ENCODE measurements at places on chromosomes 16 and 17. TPM values are rescaled to one million over a fixed set of nuclear protein-coding genes. Genes with fewer than 3 reads are reported as not detected.
A peak's percentile ranks its signal among the peaks of the same experiment; 100 is the strongest.

The SLFN11 gene
- total RNA-seq, result 33.6 TPM

- peaks cover 12% of the 10 kb centered on the region for H3K4me1 ChIP-seq
- no peak for DNase-seq
- no peaks in the 10 kb centered on the region for H3K27me3 ChIP-seq
- no peaks in the 10 kb centered on the region for H3K36me3 ChIP-seq
These were observed 59.5 kb upstream of the CACNG4 start for GRCh38 chr17:66904760-66905624.

DNA sequence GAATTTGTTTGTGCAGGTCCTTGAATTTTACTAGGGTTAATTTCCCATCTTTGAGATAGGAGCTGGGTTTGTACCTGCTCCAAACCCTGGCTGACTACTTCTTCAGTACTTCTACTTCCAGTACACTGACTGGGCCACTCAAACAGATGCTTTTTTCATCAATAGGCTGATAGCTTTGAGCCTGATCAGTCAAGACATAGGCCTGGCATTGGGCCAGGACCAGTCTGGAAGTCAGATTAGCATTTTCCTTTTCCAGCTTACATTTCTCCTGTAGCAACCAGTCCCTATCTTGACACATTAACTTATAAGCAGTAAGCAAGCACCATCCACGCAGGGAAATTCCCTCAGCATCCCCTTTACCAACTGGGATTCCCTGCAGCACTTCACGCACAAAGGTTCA, 7.5 kb upstream of the TMEM101 start:
- no peaks in the 10 kb centered on the region for H3K4me1 ChIP-seq
- no peaks in the 10 kb centered on the region for H3K27me3 ChIP-seq
- no peak for DNase-seq

DNA sequence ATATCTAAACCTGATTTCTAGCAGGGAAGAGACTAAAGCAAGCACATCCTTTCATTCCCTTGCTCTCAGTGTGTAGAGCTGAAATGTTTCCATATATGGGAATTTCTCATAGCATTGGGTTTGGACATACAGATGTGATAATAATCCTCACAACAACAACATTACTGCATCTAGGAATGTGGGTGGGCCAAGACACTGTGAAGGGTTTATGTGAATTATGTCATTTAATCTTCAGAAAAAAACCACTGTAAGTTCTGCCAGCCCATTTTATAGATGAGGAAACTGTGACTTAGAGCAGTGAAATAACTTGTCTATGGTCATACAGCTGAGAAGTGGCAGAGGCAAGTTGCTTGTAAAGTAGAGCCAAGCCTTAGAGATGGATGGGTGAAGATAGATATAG, 5.2 kb downstream of the OMG start:
- no peaks in the 10 kb centered on the region for H3K27me3 ChIP-seq
- no peaks in the 10 kb centered on the region for H3K4me1 ChIP-seq
- DNase-seq, result no peak
- no peak overlapping the region for H3K4me3 ChIP-seq
- peaks cover 5% of the 10 kb centered on the region for H3K36me3 ChIP-seq

- DNase-seq, result peak; percentile 87
- H3K27ac ChIP-seq, result no peak overlapping the region
- no peak overlapping the region for H3K4me3 ChIP-seq
- no peaks in the 10 kb centered on the region for H3K36me3 ChIP-seq
These were observed 21.5 kb upstream of the KRT19 start for GRCh38 chr17:41549596-41550039.

The ZG16 gene
- not detected for total RNA-seq

GRCh38 chr16:1991135-1991551, 1.4 kb downstream of the SYNGR3 start:
- DNase-seq, result peak; percentile 38
- no peak overlapping the region for H3K27ac ChIP-seq
- peaks cover 30% of the 10 kb centered on the region for H3K27me3 ChIP-seq
- peak overlapping the region; percentile 46 for H3K4me3 ChIP-seq
- H3K36me3 ChIP-seq, result peaks cover 9% of the 10 kb centered on the region

GRCh38 chr16:17294856-17295255, 175.9 kb downstream of the XYLT1 start:
- H3K36me3 ChIP-seq, result no peaks in the 10 kb centered on the region
- no peaks in the 10 kb centered on the region for H3K27me3 ChIP-seq
- no peak for DNase-seq
- no peak overlapping the region for H3K27ac ChIP-seq
- H3K4me1 ChIP-seq, result peaks cover 7% of the 10 kb centered on the region
- no peak overlapping the region for H3K4me3 ChIP-seq

The NPIPA1 gene
- 189 TPM for total RNA-seq

GRCh38 chr17:41666237-41666641, 22.4 kb upstream of the EIF1 start:
- DNase-seq, result peak; percentile 66
- peaks cover 24% of the 10 kb centered on the region for H3K4me1 ChIP-seq
- H3K36me3 ChIP-seq, result no peaks in the 10 kb centered on the region
- H3K27me3 ChIP-seq, result no peaks in the 10 kb centered on the region
- peak overlapping the region; percentile 43 for H3K4me3 ChIP-seq
- peak overlapping the region; percentile 90 for H3K27ac ChIP-seq

- peaks cover 74% of the 10 kb centered on the region for H3K4me1 ChIP-seq
- no peaks in the 10 kb centered on the region for H3K36me3 ChIP-seq
- DNase-seq, result peak; percentile 96
- H3K27me3 ChIP-seq, result no peaks in the 10 kb centered on the region
- peak within 1 kb of the TSS; percentile 91 for H3K4me3 ChIP-seq
These were observed at the start of gene ITGA3 for GRCh38 chr17:50055426-50056216. TSS of gene ITGA3 (plus strand) at chr17:50056110. CDS start at chr17:50056440, 330 bp downstream.

DNA sequence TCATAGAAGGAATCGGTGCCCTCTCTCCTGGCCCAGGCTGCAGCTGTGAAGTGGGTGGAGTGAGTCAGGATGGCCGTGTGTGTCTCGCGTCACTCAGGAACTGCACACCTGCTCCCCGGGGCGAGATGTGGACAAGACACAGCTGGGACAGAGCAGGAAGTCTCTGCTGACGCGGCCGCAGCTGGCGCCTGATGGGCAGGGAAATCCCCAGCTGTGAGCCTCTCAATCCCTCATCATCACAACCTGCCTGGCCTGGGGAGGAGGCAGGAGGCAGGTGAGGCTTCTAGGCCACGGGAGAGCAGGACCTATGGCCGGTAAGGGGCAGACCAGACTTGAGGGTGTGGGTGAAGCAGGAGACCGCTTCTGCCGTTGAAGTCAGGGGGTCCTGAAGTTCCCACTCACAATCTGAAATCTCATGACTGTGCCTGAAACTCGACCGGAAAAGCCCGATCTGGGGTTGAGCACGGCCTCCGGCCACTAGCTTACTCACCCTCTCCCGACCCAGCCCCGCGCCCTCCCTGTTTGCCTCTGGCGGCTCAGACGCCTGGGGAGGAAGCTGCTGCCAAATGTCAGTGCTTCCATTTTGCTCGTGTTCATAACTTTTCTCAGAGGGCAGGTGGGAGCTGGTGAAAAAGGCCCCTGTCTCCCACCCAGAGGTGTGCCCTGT, 1.1 kb upstream of the TRPV3 start:
- no peak overlapping the region for H3K4me3 ChIP-seq

- no peaks in the 10 kb centered on the region for H3K27me3 ChIP-seq
- peaks cover 29% of the 10 kb centered on the region for H3K4me1 ChIP-seq
- peak; percentile 77 for DNase-seq
- peak overlapping the region; percentile 63 for H3K4me3 ChIP-seq
- H3K36me3 ChIP-seq, result no peaks in the 10 kb centered on the region
These were observed 677 bp upstream of the RANGRF start for GRCh38 chr17:8287651-8288335.

DNA sequence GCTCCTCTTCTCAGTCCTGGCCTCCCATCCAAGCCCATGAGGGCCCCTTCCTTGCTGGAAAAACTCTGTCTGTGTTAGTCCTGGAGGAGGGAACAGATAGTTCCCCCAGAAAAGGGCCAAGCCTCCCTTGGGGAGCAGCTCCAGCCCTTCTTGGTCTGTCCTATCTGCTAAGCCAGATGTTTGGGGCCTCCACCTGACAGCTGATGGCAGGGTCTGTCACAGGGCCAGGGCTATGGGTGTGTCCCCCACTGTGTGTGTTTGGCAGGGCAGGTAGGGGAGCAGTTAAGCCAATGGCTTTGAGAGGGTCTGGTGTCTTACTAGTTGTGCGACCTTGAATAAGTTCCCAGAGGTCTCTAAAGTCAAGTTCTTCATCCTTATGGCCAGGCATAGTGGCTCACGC, 13.6 kb upstream of the SLC4A1 start:
- H3K4me1 ChIP-seq, result peaks cover 18% of the 10 kb centered on the region
- H3K4me3 ChIP-seq, result no peak overlapping the region
- no peak for DNase-seq
- no peaks in the 10 kb centered on the region for H3K36me3 ChIP-seq
- H3K27ac ChIP-seq, result no peak overlapping the region
- no peaks in the 10 kb centered on the region for H3K27me3 ChIP-seq

DNA sequence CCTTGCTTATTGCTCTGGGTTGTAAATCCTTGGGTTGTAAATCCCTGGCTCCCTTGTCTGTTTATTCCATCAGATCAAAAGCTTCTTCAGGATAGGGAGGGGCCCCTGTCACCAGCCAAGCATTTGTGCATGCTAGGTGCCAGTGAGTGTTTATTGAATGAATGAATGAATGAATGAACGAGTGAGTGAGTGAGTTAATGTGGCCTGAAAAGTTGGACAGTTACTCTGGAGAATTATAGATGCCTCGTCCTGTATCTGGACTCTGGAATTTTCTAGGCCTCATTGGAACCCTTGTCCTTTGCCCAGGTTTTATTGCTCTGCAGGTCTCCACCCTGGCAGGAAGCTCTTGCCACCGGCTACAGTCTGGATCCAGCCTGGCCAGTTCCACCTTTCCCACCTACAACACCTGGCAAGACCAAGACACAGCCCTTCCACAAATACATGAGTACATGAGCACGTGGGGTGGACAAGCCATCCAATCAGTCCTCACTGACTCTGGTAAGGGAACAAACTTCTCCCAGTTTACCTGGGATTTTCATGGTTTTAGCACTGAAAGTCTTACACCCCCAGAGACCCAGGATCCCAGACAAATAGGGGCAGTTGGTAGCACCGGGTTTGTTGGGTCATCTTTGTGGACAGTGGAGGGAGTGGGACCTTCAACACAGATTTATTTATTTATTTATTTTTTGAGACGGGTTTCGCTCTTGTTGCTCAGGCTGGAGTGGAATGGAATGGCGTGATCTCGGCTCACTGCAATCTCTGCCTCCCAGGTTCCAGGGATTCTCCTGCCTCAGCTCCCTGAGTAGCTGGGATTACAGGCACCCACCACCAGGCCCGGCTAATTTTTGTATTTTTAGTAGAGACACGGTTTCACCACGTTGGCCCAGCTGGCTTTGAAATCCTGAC, 14.7 kb upstream of the CDH1 start:
- H3K36me3 ChIP-seq, result no peaks in the 10 kb centered on the region
- H3K4me1 ChIP-seq, result no peaks in the 10 kb centered on the region
- no peaks in the 10 kb centered on the region for H3K27me3 ChIP-seq
- no peak for DNase-seq
- H3K4me3 ChIP-seq, result no peak overlapping the region

The KRT32 gene
- not detected for total RNA-seq

DNA sequence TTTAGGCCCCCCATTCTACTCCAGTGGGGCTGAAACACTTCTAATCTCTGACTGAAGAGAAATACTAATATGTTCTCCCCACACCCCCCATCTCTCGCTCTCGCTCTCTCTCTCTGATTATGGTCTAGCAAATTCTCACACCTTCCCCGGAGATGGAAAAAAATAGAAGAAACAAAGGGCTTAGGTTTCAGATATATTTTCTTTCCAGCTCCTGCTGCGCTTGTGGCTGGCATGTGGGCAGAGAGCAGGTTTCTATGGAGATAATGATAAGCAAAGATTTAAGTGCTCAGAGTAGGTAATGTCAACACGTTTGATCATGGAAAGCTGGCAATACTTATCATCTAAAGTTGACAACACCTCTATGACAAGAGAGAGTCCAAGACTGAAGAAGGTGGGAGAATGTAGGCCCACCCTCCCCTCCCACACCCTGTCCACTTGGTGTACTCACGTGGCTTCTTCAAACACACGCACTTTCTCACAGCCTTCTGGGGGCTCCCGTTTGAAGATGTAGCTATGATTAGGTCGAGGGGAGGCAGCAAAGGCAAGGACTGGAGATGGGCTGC, 8.0 kb upstream of the SLC35B1 start:
- no peaks in the 10 kb centered on the region for H3K4me1 ChIP-seq
- H3K27me3 ChIP-seq, result no peaks in the 10 kb centered on the region
- no peak overlapping the region for H3K4me3 ChIP-seq
- H3K27ac ChIP-seq, result peak overlapping the region; percentile 55
- H3K36me3 ChIP-seq, result peaks cover 20% of the 10 kb centered on the region

GRCh38 chr16:180101-180675, at the start of gene HBQ1:
TSS of gene HBQ1 (plus strand) at chr16:180459. CDS start at chr16:180487, 28 bp downstream.
- H3K27me3 ChIP-seq, result peaks cover 33% of the 10 kb centered on the region
- H3K4me3 ChIP-seq, result peak within 1 kb of the TSS; percentile 16
- H3K4me1 ChIP-seq, result peaks cover 15% of the 10 kb centered on the region
- DNase-seq, result peak; percentile 89

- no peak overlapping the region for H3K27ac ChIP-seq
- no peaks in the 10 kb centered on the region for H3K27me3 ChIP-seq
- H3K4me1 ChIP-seq, result no peaks in the 10 kb centered on the region
- H3K36me3 ChIP-seq, result no peaks in the 10 kb centered on the region
- no peak overlapping the region for H3K4me3 ChIP-seq
These were observed 66.6 kb upstream of the CBX4 start for GRCh38 chr17:79905832-79906231.

DNA sequence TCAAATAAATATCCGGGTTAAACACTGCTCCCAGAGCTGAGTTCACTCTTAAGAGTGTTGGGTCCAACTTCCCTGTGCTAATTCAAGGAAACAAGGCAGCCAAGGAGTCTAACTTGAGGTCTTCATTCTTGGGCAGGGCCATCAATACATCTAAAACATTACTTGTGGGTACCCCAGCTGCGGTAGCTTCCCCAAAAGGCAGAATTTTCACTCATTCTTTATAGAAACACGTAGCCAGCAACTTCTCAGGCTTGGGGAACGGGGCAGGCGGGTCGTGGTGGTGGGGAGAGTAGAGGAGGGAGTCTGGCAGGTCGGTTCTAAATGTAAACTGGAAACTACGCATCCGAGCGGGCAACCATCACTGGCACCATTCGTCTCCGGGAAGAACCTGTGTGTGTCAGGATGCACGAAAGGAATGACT, 666 bp upstream of the METTL9 start:
- H3K27me3 ChIP-seq, result no peaks in the 10 kb centered on the region
- no peak for DNase-seq
- H3K4me1 ChIP-seq, result peaks cover 12% of the 10 kb centered on the region
- H3K36me3 ChIP-seq, result no peaks in the 10 kb centered on the region

The KRTAP4-8 gene
- total RNA-seq, result not detected

The TP53TG3C gene
- total RNA-seq, result 0.27 TPM

The SSTR5 gene
- total RNA-seq, result not detected

- H3K36me3 ChIP-seq, result peaks cover 14% of the 10 kb centered on the region
- no peak overlapping the region for H3K4me3 ChIP-seq
- H3K27ac ChIP-seq, result no peak overlapping the region
- no peaks in the 10 kb centered on the region for H3K27me3 ChIP-seq
- no peaks in the 10 kb centered on the region for H3K4me1 ChIP-seq
- DNase-seq, result no peak
These were observed 23.7 kb downstream of the NCOR1 start for GRCh38 chr17:16191604-16192003.

Data from upper lobe of left lung (tissue), 6 donors.